ENCODE measurements at places on chromosomes 2 and 18. TPM values are rescaled to one million over a fixed set of nuclear protein-coding genes. Genes with fewer than 3 reads are reported as not detected.
A peak's percentile ranks its signal among the peaks of the same experiment; 100 is the strongest.

DNA sequence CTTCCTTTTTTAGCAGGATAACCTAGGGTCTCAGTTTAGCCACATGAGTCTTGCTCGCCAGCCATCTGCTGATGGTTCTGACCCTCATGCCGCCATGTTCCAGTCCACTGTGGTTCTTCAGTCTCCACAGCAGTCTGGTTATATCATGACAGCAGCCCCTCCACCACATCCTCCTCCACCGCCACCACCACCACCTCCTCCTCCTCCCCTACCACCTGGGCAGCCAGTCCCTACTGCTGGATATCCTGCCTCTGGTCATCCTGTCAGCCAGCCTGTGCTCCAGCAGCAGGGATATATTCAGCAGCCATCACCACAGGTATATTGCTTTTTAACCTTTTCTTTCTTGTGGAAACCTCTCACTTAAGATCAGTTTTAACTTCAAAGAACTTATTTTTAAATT lies 89.9 kb upstream of the UBXN4 start:
- no peak overlapping the region for H3K4me3 ChIP-seq
- H3K4me1 ChIP-seq: peaks cover 7% of the 10 kb centered on the region
- H3K36me3 ChIP-seq: peaks cover 35% of the 10 kb centered on the region

DNA sequence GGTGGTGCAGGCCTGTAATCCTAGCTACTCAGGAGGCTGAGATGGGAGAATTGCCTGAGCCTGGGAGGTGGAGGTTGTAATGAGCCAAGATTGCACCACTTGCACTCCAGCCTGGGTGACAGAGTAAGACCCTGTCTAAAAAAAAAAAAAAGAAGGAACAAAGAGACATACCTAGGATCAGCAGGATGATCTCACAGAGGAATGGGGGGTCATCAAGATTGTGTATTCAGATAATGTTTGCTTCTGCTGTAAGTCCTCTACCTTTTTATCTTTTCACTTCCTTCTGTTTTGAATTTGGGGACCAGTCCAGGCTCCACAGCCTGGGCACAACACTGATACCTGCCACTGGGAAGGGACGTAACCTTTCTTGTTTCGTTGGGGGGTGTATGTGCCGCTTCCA lies 53.2 kb downstream of the MAP4K4 start:
- no peak overlapping the region for H3K27ac ChIP-seq
- DNase-seq: no peak
- no peaks in the 10 kb centered on the region for H3K27me3 ChIP-seq
- no peak overlapping the region for H3K4me3 ChIP-seq
- H3K36me3 ChIP-seq: no peaks in the 10 kb centered on the region
- H3K4me1 ChIP-seq: peaks cover 79% of the 10 kb centered on the region

GRCh38 chr2:207869784-207870778 lies 100.4 kb upstream of the FZD5 start:
- H3K27me3 ChIP-seq: no peaks in the 10 kb centered on the region
- peaks cover 2% of the 10 kb centered on the region for H3K36me3 ChIP-seq
- H3K27ac ChIP-seq: peak overlapping the region; percentile 78
- no peak for DNase-seq

- no peaks in the 10 kb centered on the region for H3K36me3 ChIP-seq
- H3K4me3 ChIP-seq: no peak overlapping the region
- no peak overlapping the region for H3K27ac ChIP-seq
- peaks cover 5% of the 10 kb centered on the region for H3K27me3 ChIP-seq
- no peak for DNase-seq
- H3K4me1 ChIP-seq: no peaks in the 10 kb centered on the region
Observed at GRCh38 chr18:50033004-50033403, 161.9 kb downstream of the MYO5B start.

GRB14 gene
- total RNA-seq: 0.83 TPM

ADAM23 gene
- total RNA-seq: 11.4 TPM

MROH2A gene
- not detected for total RNA-seq

Data from osteocyte (in vitro differentiated cells).